ENCODE measurements at places on chromosomes 3 and 15.

DNA sequence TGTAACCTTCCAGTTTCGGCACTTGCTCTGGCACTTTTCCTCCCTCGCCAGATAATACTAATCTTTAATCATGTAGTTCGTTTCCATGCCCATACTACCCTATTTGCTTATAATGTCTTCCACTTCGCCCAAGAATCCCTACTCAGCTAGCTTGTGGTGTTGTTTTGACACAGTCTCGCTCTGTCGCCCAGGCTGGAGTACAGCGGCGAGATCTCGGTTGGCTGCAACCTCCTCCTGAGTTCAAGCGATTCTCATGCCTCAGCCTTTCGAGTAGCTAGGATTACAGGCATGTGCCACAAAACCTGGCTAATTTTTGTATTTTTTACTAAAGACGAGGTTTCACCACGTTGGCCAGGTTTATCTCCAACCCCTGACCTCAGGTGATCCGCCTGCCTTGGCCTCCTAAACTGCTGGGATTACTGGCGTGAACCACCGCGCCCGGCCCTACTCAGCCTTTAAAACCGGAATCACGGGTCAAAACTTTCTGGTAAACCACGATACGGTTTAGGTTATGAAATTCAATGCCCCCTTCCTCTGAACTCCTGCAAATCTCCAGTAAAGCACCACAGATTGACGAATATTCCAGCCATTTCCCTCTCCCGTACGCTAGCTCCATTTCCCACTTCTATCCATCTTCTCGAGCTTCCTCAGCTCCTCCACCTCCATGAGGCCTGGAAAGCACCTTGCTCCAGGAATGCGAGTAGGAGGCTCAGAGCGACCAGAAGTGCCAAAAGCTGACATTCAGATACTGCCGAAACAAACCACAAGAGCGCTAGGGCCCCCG lies 878 bp upstream of the RAD51 start:
- DNase-seq, result no peak

DNA sequence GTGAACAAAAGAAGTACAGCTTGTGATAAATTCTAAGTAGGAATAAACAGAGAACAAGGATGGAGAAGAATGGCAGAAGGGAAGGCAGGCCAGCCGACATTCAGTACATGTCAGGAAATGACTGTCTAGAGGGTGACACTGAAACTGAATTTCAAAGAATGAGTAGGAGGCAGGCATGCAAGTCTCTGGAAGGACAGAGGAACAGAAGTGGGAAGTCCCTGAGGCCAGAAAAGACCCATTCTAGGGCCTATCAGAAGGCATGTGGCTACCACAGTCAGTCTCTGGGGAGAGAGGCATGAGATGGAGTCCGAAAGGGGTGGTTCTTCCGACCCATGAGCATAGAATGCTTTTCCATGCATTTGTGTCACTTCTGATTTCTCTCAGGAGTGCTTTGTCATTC lies 243.5 kb upstream of the UBE2E2 start:
- DNase-seq, result no peak

DNA sequence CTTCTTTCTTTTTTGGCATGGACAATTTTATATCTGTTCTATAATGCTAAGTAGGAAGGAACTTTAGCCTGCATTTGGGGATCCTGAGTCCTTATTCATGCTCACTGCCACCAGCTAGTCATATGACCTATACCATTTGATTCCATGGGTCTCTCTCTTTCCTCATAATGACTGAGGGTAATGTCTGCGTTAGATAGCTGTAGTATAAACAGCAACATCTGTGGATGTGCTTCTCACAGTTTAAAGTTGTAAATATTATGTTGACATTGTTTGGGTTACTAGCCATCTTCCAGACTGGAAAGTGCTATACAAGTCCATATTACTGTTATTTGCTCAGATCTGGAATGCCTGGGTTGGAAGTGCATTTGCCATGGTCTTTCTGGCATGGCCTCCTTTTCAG lies 274.9 kb upstream of the SEMA6D start:
- DNase-seq, result no peak

DNA sequence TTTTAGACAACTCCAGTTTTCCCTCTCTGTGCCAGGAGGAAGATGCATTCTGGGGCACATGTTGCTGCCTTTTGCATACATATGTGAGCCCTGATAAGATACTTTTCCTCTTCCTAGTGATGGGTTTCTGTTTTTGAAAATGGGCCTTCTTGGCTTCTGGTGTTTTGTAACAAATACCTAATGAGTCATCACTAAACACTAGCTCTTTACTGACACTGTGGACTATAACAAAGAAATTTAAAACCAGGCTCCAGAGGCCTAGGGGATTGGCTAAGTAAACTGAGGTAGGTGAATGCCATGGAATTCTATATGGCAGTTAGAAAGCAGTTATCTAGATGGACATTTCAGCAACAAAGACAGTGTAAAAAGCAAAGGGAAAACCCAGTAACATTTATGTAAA lies 93.4 kb upstream of the NR2E3 start:
- no peak for DNase-seq

GRCh38 chr3:168091941-168092340 lies 3.8 kb downstream of the GOLIM4 start:
- no peak for DNase-seq

DNA sequence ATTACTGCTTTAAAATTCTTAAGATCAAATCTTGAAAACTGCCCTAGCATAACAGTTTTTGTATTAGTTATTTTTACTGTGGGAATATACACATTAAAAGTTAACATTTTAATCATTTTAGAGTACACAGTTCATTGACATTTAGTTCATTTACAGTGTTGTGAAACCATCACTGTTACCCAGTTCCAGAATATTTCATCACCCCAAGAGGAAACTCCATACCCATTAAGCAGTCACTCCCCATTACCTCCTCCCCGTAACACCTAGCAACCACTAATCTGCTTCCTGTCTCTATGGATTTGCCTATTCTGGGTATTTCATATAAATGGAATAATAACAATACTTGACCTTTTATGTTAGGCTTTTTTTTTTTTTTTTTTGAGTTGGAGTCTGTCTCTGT lies 164.1 kb upstream of the LRRFIP2 start:
- no peak for DNase-seq

DNA sequence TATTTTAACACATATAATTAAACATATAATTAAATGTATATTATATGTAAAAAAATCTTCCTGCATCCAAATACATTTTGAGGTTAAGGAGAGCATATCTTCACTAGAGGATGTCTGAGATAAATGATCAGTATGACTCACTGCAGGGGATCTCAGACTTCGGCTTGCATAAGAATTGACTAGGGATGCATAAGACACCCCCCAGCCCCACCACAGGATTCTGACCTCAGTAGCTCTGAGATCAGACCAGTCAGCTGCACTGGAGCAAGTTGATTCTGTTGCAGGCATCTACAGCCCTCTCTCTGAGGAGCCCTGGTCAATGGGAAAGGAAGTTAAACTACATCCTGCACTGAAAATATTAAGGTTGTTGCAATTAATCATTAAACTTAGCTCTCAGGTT lies 29.0 kb upstream of the TBC1D21 start:
- DNase-seq, result no peak

DNA sequence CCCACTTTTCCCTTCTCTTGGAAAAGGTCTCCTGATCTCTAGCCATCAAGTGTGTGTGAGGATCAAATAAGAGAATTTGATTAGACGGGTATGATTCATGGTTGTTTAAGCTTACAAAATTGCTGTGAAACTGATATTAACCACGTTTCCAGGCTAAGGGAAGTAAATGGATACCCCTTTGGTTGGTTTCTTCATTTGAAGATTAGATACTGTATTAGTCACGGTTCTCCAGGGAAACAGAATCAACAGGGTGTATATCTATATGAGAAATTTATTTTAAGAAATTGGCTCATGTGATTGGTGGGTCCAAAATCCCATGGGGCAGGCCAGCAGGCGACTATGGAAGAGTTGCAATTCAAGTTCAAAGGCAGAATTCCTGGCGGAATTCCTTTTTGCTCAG lies 112.7 kb upstream of the SELENOK start:
- DNase-seq, result no peak

DNA sequence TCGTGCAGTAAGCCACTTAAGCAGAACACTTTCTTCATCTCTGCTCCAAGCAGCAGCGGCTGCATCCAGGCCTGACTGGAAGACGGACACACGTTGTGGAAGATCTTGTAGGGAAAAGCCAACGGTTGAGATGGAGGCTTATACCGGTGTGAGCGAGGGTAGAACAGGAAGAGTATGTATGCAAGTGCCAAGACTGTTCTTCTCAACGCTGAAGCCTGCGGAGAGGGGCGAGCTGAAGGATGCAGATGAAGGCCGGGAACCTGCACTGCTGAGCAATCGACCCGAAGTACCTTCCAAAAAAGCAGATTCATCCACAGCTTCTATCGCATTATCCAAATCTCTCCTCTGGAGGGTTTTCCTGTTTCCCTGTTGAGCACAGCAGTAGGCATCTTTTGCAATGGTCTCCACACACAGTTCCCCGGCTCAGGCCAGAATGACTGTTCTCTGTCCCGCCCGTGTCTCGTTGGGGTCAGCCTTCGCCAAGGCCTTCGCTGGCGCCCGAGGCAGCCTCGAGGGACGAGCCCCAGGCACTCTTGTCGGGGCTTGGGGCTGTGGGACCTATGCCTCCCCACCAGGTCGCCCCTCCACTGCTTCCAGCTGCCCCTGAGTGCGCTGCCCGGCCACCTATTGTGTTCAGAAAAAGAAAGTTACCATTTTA lies 22.2 kb upstream of the DYNC1LI1 start:
- DNase-seq, result no peak

GRCh38 chr3:132222868-132223538 lies 94.2 kb upstream of the ACP3 start:
- DNase-seq, result no peak

DNA sequence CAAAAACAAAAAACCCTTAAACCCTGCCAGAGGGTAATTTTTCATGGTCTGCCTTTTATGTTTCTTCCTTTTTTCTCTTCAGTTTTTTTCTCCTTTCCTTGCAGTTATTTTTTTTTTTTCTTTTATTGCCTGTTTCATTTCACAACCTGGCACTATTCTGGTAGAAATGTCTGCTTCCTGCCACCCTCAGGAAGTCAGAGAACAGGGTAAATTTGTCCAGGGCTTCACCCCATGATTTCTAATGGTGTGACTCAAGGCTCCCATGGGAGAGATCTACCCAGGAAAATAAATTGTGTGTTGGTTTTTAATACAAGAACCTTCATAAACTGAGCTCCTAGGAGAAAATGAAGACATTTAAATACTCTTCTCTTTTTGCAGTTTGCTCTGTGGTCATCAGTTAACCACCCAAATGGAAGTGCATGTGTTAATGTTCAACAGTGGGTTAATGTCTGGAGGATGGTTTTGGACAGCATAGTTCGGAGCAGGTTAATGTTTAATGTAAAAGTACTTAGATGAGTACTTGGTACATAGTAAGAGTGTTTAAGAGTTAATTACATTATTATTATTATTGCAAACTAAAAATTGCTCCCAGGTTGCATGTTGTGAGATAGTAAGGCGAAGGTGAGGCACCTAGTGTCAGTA lies 45.9 kb downstream of the CGNL1 start:
- DNase-seq, result no peak

DNA sequence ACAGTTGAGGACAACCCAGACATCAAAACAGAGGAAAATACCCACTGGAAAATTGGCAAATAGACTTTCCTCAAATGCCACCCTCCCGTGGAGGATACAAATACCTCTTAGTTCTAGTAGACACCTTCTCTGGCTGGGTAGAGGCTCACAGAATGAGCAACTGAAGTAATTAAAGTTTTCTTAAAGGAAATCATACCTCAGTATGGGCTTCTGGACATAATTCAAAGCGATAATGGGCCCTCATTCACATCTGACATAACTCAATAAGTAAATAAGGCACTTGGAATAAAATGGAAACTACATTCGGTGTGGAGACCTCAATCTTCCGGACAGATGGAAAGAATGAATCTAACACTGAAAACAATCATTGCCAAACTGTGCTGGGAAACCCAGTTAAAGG lies 115.2 kb upstream of the PLCL2 start:
- DNase-seq, result no peak

DNA sequence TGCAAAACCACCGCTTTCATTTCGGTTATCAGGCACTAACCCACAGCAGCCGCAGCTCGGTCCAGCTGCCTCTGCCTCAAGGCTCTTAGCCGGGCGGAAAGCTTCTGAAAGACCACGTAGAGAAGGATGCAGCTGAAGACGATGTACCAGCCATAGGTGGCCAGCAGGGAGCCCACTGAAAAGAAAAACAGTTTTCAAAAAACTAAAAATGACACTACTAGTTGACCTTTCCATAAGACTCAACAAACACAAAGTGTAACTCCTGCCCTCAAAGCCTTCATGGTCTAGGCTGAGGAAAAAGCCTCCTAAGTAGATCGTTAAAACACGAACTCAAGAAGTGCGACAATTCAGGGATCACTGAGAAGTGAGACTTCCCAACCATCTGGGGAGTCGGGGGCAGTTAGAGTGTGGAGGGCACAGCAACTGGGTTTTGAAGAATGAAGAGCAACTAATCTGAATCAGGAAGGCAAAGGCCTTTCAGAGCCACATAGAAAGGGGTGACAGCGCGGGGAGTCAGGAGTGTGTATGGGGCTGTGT lies 716 bp downstream of the SELENOS start:
- DNase-seq, result no peak

- DNase-seq, result no peak
Measured at GRCh38 chr3:143677430-143677829, 170.8 kb downstream of the SLC9A9 start.

GRCh38 chr3:14253022-14253706 lies 74.5 kb downstream of the LSM3 start:
- no peak for DNase-seq

- no peak for DNase-seq
Measured at GRCh38 chr15:39497759-39498565, 82.9 kb upstream of the THBS1 start.

DNA sequence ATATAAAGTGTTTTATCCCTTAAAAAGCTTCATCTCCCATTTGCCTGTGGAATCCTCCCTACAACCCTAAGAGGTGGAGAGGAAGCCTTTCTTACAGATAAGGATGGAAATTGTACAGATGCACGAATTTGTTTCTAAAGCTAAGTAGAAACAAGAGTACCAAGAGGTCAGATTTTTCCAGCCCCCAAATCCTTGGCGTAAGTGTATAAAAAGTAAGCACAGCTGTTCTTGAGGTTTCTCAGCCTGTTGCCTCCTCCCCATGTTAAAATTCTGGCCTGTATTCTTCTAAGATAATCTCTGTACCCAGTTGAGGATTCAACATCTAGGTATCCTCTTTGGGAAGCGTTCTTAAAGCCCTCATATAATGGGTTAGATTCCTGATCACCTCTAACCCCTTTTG lies 34.9 kb downstream of the RAB7A start:
- DNase-seq, result no peak

- DNase-seq, result no peak
Measured at GRCh38 chr3:126955004-126955790, 27.7 kb upstream of the PLXNA1 start.

GRCh38 chr3:60263191-60263590 lies 988.1 kb downstream of the FHIT start:
- DNase-seq, result no peak

DNA sequence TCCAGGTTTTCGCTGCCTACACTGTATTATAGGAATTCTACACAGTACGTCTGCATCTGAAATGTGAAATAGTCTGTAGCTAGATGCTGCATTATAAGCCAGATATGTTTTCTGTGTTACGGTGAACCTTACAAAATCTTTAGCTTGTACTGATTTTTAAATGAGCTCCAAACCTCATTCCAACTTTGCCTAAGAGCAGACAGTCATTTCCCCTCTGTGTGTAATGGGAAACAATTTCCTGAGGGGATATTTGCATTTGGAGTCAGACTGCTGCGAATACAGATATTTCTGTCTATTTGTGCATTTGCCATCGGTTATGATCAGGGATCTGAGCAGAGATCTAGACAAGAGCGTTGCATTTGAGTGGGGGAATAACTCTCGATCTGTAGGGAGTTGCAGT lies 37.5 kb downstream of the ARNT2 start:
- DNase-seq, result no peak
